ENCODE measurements at places on chromosomes 6 and 20.

DNA sequence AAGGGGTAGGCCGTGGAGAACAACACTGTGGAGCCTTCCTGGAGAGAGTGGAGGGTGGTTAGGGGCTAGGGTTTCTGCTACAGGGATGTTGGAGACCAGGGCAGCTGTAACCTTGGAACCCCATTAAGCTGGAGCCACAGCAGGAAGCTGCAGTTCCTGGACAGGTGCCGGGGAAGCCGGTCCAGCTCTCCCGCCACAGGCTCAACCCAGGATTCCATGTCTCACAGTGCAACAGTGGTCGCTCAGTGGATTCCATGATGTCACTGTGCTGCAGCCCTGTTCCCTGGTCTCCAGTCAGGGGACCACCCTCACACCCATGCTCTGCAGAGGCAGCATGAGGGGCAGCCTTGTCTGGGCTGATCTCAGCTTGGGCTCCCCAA, 264.6 kb upstream of the CDYL start:
- no peak for DNase-seq

GRCh38 chr20:44580581-44581268, 1.7 kb upstream of the PKIG start:
- DNase-seq = no peak

- DNase-seq = no peak
These were observed 6.7 kb downstream of the CLPSL1 start for GRCh38 chr6:35787266-35788218.

GRCh38 chr6:30601815-30602641, 15.0 kb downstream of the PPP1R10 start:
- no peak for DNase-seq

- no peak for DNase-seq
These were observed 15.4 kb upstream of the BTBD3 start for GRCh38 chr20:11902285-11902697.

DNA sequence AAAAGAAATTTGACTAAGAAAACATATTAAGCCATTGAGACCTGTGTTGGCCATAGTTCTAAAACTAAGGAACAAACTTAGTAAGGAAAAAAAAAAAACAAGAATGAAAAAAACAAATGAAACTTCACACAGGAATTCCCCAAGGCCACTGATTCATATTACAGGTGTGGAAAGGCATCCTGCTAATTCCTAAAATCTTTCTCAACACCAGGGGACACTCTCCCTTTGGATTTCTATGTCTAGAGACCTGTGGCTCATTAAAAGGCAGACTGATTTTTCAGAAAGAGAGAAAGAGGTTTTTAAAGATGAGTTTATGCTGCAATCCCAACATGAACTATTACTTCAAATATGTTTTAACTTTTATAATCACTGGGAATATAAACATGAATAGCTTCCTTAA, at the start of gene OR12D1:
OR12D1 (plus strand) TSS at position 341 of the 400 bp plus-strand sequence.
- no peak for DNase-seq
